T-helper 9 cell (primary cell): ENCODE measurements at places on chromosomes 2 and 18.

DNA sequence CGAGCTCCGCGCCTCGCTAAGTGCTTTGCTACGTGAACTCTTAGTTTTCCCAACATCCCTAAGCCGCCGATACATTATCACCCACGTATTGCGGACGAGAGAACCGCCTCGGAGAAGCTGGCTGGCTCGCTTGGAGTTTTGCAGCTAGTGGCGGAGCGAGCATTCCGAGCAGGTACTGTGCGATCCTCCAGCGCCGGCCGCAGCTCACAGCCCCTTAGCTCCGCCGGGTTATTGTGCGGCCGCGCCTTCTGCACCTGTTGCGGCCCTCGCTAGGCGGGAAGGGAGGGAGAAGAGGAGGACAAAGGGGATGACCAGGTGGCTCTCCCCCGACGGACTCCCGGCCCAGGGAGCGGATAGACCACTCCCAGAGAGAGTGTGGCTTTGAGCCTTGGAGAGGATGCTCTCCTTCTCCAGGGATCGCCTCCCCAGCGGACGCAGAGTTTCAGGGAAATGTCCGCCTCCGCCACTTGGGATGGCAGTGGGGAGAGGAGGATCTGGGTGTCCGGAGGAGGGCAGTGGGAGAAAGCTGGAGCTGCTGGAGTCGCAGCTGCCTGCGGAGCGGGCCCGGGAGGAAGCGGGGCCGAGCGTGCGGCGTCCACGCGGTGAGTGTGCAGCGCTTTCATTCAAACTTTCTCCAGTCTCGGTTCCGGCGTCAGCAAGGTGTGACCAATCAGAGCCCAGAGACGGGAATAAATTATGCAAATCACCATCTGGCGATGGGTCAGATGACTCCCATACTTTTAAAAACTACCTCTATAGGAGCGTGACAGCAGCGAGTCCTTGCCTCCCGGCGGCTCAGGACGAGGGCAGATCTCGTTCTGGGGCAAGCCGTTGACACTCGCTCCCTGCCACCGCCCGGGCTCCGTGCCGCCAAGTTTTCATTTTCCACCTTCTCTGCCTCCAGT, at the start of gene LIPG:
Gene LIPG (plus strand): TSS at position 769 of the 905 bp plus-strand sequence. CDS start 252 bp downstream, outside the sequence.
- DNase-seq = no peak

GRCh38 chr2:217714287-217714751, 288.5 kb downstream of the TNS1 start:
- DNase-seq = no peak

DNA sequence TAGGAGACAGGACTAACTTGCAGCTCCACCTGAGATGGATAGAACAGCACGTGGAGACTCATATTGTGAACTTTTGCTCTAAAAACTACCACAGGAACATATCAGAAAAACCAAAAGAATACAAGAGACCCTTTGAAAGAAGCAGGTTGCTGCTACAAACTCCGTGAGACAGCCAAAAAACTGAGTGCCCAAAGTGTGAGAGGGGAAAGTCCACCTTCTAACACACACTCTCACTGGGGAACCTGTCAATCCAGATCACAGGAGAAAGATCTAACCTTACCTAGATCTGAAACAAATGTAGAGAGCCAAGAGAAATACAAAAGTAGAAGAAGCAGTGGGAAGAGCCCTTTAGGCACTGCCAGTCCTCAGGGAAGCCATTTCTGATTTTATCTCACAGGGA, 46.3 kb upstream of the SPOPL start:
- no peak for DNase-seq

- no peak for DNase-seq
Observed at GRCh38 chr2:85231952-85232351, 95.8 kb downstream of the TGOLN2 start.

GRCh38 chr2:218897394-218898108, 16.9 kb downstream of the WNT10A start:
- no peak for DNase-seq
